Psoas muscle (tissue), 8 donors: ENCODE measurements at places on chromosomes 2 and 18.

- DNase-seq: no peak
These were observed 1210.3 kb upstream of the ZEB2 start for GRCh38 chr2:145729993-145730770.

GRCh38 chr2:109331896-109332848, 203.2 kb downstream of the SH3RF3 start:
- DNase-seq: peak; percentile 85

DNA sequence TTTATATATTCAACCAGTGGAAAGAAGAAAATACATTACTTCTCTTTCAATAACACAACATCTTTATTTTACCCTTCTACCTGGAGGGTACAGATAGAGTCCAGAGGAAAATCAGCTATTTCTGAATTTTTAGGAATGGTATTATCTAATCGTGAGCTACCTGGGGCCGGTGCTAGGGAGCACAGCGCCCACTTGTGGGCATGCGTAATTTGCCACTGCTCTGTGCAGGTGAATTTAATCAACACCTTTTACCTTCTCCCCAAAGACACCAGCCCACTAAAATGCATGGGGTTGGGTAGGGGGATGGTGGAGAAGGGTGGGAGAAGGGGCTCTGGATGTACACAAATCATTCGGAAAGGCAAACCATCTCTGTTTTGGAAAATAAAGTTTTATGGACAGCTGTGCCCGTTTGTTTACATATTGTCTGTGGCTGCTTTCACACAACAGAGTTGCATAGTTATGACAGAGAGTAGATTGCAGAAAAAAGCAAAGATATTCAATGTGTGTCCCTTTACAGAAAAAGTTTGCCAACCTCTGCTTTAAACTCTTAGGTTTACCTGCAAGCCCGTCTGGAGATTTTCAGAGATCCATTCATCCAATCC, 51.5 kb upstream of the DCC start:
- DNase-seq: no peak

GRCh38 chr2:223055140-223055539, 3.1 kb downstream of the KCNE4 start:
- DNase-seq: no peak

- DNase-seq: no peak
These were observed 43.4 kb downstream of the LHCGR start for GRCh38 chr2:48712151-48712550.

DNA sequence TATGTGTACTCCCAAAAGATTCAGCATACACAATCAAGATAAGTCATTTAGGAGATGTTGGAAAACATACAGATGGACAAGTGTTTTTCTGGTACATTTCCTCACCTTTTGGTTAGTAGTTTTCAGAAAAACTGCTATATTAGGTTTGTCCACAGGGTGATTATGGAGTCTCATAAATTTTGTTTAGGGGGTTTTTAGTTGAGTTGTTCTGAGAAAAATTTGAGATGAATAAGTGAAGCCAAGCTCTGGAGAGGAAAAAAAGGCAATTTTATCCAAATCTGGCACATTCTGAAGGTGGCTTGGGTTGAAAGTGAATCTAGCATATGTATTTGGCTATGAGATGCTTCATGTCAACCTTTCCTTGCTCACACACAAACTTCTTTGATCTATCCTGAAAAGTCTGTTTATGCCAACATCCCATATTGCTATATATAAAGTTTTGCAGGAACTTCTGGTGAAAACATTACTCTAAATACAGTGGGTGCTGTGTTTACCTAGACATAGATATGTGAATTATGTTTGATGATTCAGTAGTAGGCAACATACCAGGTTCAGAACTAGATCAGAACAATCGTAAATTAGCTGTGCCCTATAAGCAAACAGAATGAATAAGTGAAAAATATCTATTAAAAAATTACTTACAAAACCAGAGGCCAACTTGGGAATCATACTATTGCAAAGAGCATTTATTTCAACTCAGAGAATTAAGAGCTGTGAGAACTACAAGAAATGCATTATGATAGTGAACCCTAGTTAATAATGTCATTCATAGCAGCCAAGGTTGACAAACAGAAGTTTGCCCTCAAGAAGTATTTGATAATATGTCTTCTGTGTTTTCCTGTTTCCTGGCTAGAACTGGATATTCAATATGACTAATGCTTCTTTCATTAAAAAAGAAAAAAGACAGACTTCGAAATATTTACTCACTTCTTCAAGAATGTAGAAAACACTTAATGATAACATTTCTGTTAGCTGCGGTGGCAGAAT, 552.0 kb downstream of the IRS1 start:
- no peak for DNase-seq

GRCh38 chr2:104707056-104707455, 146.9 kb upstream of the POU3F3 start:
- DNase-seq: no peak

DNA sequence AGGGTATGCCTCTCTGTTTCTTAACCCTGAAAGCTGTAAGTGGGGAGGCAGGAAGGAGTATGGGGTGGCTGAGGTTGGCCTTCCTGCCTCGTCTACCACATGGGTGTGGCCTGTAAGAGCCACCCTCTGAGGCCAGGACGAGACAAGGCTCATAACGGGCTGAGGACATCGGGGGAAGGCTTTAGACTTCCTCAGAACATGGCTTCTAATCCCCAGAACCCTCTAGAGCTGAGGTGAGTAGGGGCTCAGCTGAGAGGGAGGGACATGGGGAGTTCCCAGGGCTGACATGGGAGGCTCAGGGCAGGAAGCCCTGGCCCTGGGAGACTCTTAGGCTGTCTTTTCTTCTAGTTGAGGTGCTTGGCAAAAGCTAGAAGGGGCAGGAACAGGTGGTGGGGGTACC, 36.7 kb downstream of the EMX1 start:
- no peak for DNase-seq

DNA sequence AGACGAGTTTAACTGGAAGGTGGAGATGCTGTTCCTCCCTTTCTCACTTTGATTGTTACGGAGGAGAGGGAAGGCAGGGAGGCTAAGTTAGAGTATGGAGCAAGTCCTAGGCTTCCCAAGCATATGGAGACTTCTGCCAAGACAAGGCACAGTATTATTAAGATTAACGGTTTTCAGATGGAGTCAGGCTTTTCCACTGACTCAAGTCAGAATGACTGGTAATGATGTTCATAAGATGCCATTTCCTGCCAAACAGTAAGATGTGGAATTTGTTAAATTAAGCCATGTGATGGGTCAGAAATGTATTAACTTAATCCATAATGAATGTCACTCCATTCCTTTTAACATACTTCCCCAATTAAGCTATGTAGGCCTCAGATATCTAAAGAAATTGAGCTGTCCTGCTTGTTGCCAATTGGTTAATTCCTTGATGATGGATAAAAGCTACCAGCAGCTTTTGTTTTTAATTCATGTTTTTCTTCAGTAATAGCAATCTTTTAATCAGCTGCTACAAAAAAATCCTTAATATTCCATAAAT, 383.7 kb downstream of the ZNF521 start:
- DNase-seq: no peak

DNA sequence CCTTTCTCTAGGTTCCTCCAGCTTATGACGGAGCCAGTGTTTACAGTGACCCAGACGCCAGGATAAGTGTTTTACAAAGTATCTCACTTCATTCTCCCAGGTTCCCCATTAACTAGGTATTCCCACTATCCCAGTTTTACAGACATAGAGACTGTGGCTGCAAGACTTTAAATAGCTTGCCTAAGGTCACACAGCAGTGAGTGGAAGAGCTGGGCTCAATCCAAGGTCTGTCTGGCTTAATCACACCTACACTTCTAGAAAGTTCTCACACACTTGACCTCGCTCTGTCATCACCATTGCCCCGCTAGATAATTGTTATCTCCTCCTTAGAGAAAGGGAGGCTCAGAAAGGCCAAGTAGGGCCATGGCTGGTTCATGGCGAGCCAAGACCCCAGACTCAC, 110.2 kb downstream of the ANTXR1 start:
- DNase-seq: no peak

- DNase-seq: no peak
These were observed 24.6 kb downstream of the THAP4 start for GRCh38 chr2:241612156-241613016.

DNA sequence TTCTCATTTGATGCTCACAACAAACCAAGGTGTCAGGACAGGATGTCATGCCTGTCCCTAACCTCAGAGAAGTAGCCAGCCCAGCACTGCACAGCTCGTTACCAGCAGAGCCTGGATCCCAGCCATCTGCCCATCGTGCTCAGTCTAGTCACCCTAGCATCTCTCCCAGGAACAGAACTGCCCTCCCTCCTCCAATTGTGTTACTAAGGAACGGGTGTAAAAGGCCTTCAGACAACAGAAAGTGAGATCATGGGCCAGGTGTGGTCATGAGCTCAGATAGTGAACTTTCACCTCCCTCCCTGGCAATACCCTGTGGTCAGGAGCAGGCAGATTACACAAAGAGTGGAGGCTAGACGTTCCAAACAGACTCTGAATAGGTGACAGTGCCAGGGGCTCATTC, 111.8 kb upstream of the PPP1CB start:
- no peak for DNase-seq

GRCh38 chr2:127217470-127218325, 2.4 kb downstream of the CYP27C1 start:
- DNase-seq: no peak

- no peak for DNase-seq
These were observed 30.6 kb downstream of the ITSN2 start for GRCh38 chr2:24329700-24330099.

DNA sequence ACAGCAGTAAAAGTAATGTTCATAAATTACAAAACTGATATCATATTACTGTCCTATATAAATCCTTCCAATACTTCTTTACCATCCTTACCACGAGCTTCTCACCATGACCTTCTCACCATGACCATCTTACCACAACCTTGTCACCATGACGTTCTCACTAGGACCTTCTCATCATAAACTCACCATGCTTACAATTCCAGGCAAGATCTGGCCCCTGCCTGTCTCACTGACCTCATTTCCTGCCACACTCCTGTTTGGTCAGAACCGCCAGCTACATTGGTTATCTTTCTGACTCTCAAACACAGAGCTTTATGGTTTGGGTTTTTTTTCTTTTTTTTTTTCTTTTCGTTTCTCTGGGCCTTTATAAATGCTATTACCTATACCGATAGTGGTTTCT, 827.6 kb downstream of the RNF144A start:
- no peak for DNase-seq

DNA sequence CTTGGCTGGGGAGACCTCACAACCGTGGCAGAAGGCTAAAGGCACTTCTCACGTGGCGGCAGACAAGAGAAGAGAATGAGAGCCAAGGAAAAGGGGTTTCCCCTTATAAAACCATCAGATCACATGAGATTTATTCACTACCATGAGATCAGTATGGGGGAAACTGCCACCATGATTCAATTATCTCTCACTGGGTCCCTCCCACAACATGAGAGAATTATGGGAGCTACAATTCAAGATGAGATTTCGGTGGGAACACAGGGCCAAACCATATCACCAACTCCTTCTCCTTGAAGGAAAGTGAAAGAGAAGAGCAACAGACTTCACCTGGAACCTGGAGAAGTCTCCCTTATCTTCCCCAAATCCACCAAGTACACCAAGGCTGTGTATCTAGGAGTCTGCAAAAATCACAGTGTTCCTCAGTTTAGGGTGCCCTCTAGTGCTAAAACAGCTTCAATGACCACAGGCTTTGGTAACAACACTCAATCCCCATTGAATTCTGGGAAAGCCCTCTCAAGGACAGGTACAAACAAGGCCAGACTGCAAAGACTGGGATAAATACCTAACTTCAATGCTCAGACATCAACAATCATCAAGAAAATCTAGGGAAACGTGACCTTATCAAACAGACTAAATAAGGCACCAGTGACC, 148.8 kb upstream of the SRD5A2 start:
- no peak for DNase-seq

GRCh38 chr18:13440277-13441248, 222.0 kb downstream of the LDLRAD4 start:
- peak; percentile 26 for DNase-seq

DNA sequence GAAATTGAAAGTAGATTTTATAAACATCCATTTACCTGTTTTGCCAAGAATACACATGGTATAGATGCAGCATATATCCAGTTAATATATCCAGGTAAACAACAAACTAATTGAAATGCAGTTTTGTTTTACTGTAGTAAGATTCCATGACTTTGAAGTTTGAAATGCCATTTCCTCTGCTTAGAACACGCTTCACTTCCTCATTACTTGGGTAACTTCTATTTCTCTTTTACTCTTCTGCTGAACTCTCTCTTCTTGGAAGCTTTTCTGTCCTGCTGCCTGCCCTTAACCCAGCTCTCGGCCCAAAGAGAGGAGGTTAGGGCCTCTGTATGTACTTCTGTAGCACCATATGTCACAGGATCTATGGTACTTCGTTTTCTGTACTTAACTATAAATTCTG, 14.1 kb upstream of the IL1RL2 start:
- DNase-seq: no peak

DNA sequence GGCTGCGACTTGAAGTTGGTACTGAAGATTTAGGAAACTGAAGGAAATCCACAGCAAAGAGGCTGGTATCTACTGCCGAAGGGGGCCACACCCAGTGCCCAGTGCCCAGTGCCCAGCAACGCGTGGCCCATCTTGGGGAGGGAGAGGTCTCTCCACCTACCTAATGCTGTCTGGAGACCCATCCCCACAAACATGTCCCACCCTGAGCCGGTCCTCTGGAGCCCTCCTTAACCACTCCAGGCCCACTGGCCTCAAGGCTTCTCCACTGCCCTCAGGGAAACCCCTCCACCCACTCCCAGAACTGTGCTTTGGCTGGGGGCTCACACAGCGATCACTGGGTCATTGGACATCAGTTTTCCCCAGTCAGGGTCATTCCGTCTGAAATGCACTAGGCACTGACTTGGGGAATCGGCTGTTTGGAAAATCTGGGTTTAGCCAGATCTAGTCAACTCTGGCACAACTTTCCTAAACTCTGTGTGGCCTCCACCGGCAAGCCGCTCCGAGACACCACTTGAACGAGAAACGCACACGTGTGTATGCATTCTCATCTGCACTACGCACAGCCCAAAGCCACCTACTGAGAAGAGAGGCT, 20.1 kb downstream of the GPR55 start:
- DNase-seq: no peak

DNA sequence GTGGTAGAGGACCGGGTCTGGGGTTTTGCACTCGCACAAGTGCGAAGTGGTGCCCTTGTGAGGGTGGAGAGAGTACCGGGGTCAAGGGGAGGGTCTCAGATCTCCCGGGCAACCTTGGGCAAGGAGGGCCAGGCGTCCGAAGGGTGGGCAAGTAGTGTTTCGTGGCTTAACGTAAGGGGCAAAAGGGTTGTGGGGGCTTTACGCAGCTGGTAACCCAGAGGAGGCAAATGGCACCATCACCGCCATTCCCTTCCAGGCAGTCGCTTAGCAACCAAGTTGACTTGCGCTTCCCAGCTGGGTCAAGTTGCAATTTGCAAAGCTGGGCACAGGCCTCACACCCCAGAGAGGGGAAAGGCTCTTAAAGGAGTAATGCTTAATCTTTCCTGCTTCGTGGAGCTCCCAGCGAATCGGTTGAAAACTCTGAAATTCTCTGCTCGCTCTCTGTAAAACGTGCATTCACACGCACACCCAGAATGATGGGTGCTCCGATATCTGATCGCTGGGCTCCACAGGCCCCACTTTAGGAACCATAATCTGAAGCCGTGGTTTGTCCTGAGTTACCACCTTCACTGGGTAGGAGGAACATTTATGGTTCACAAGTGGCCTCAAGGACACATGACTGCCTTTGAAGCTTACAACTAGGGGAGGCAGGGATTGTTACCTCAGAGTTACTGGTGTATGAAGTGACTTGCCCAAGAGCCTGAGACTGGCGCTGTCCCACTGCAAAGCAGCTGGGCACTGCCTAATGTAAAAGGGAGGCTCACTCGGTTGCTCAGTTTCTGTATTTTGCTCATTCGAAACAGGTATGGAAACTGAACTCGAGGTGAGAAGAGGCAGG, 127.9 kb downstream of the UXS1 start:
- no peak for DNase-seq
